NCI-H187 (cell line): ENCODE measurements at places on chromosomes 12 and 14.

GRCh38 chr12:95282266-95282665 lies 64.7 kb downstream of the VEZT start:
- DNase-seq = no peak

GRCh38 chr14:24071836-24072430 lies 571 bp downstream of the CPNE6 start:
- no peak for DNase-seq

DNA sequence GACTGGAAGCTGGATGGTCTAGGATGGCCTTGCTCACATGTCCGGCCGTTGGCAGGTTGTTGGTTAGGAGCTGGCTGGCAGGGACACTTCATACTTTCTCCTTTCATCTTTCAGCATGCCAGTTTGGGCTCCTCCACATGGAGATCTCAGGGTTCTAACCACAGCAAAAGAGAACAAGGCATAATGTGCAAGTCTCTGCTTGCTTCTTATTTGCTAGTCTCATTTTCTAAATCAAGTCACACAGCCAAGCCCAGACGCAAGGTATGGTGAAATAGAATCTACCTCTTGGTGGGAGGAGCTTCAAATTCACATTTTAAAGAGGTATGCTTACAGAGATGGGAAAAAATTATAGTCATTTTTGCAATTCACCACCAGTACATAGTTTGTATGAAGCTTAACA lies 69.1 kb upstream of the NAP1L1 start:
- no peak for DNase-seq

DNA sequence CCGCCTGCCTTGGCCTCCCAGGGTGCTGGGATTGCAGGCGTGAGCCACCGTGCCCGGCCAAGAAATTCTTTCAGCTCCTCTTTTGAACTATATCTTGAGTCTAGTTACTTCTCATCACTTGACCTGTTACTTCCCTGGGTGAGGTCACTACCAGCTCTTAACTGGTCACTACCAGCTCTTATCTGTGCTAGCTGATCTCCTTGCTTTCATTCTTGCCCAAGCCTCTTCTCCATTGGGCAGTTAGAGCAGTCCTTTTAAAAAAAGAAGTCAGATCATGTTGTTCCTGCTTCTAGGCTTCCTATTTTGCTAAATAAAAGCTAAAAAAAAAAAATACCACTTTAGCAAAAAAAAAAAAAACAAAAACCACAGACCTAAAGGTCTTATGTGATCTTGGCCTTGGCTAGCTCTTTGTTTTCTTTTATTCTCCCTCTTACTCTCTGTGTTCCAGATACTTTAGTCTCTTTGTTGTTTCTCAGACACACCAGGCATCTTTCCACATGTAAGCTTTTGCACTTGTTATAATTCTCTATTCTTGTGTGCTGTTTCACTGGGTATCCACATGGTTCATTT lies 63.5 kb downstream of the RAD51B start:
- no peak for DNase-seq

GRCh38 chr12:112380663-112381405 lies 1.4 kb downstream of the HECTD4 start:
- no peak for DNase-seq

- no peak for DNase-seq
These were observed 32.0 kb downstream of the FAM177A1 start for GRCh38 chr14:35078082-35078481.

DNA sequence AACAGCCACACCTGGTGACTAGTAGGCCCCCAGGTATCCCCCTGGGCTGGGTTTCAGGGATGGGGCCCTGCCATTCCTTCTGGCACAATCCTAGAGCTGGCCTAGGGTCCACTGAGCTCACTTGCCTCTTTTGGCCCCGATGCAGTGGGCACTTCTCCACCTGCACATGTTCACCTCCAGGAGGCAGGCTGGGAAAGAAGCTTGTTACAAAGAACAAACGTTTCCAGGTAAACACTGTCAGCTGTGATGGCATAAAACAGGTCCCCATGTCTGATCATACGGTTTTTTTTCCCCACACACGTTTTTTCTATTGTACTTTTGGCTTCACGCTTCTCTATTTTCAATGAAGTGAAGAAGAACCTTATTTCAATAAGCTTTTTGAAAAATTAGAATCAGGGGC lies 15.8 kb upstream of the HVCN1 start:
- no peak for DNase-seq
